ENCODE measurements at places on chromosomes 3 and 15.

- DNase-seq = no peak
These were observed 60.2 kb downstream of the CACNA1D start for GRCh38 chr3:53554559-53555067.

- no peak for DNase-seq
These were observed 43.9 kb upstream of the POLG start for GRCh38 chr15:89378296-89379151.

DNA sequence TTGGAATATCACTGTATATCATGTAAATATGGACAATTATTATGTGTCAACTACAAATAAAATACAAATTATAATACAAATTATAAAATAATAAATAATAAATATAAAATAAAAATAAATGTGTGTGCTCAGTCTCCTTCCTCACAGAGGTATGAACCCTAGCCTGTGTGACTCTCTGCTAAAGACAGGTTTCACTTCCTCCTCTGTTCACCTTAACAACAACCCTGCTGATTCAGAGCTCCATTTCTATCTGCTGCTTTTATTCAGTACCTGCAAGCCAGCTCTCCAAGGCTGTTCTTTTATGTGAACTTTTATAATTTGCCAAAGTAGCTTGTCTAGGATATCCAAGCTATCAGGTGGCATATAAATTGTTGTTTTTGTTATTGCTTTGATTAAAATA is 610.7 kb upstream of the GRM7 start:
- no peak for DNase-seq

GRCh38 chr15:74798388-74799254 is 14.0 kb upstream of the LMAN1L start:
- no peak for DNase-seq

DNA sequence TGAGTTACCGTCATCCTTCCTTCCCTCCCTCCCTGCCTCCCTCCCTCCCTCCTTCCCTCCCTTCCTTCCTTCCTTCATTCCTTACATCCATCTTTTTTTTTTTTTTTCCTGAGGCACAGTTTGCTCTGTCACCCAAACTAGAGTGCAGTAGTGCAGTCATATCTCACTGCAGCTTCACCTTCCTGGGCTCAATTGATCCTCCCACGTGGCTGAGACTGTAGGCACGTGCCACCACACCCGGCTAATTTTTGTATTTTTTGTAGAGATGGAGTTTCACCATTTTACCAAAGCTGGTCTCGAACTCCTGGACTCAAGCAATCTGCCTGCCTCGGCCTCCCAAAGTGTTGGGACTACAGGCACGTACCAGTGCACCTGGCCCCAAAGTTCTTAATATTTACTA is 25.8 kb downstream of the USP3 start:
- no peak for DNase-seq

DNA sequence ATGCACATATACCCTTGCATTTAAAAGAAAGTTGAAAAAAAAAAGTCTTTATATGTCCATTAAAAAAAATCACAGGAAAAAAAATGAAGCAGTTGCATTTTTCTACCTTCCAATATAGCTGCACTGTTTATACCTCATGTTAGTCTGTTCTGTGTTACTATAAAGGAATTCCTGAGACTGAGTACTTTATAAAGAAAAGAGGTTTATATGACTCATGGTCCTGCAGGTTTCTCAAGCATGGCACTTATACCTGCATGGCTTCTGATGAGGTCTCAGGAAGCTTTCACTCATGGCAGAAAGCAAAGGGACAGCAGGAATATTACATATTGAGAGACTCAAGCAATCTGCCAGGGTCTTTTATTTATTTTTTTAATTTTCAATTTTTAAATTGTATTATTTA is 277.2 kb upstream of the BCHE start:
- DNase-seq = no peak

DNA sequence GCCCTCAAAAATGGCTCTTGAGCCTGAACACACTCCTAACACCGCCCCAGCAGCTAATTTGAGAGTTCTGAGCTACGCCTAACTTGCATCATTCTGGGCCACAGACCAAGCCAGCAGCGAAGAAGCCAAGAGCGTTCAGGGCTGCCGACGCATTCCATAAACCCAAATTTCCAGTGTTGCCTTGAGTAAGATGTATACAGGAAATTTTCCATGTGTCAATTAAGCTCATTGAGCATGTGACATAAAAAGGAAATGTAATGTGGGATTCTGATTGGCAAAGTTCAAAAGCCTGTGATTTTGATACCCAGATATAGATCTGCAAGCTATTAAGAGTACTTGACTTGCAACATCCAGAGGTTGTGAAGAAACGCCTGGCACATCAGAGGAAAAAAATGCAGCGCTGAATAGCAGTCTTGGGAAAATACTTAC is 148.6 kb upstream of the NR2F2 start:
- DNase-seq = no peak

DNA sequence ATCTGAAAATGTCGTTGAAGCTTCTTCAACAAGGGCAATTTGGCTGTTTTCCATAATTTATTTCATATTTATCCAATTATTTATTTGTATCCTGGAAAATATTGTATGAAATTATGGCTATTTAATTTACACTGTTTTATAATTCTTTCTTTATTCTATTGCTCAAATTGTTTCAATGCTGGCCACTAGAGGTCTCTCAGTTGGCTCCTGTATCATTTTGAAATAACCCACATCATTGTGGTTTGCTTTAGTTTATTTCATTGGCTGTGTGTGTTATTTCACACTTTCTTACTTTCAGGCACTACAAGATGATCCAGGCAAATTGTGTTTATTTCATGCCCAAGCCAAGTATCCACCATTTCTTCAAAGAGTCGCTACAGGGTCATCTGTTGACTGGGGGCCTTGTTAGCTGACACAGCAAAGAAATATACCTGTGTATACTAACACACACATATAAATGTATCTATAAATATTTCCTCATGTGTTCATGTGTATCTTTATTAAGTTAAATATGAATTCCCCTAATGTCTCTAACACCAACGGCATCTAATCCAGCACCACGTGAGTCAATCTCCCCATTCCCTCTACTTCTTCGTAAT is 86.2 kb downstream of the NPAP1 start:
- peak; percentile 1 for DNase-seq

DNA sequence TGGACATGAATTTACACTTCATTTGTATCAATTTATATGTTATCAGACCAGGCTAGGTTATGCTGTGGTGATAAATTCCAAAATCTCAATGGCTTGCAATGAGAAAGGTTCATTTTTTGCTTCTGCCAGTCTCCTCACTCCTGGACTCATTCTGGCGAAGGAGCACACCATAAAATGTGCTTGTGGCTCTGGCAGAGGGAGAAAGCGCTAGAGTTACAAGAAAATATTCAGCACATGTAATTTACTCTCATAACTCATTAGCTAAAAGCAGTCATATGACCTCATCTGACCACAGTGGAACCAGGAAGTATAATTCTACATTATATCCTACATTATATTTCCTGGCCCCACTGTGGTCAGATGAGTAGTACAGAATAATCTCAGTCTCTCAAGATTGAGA is 193.8 kb downstream of the BCHE start:
- no peak for DNase-seq

- DNase-seq = no peak
These were observed 7.8 kb downstream of the DCBLD2 start for GRCh38 chr3:98893740-98894139.

GRCh38 chr15:80985981-80986380 is 3.6 kb downstream of the MESD start:
- no peak for DNase-seq

DNA sequence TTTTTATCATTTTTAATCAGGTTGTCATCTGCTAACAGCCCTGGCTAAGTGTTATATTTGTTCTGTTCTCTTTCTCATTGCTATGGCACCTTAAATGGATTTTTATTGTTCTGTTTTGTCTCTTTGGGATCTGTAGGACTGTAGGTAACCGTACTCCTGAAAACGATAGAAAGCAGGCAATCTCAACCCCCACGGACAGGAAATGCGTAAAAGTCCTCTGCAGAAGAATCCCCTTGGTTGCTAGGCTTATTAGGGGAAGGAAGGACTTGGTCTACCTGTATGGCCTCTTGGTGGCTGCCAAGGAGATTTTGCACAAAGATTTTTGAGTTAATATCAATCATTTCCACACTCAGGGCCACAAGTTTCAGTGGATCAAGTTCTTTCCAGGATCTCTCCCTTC is 571.9 kb upstream of the ZNF385D start:
- DNase-seq = no peak

GRCh38 chr3:156469456-156469855 is 85.5 kb downstream of the SSR3 start:
- no peak for DNase-seq

- no peak for DNase-seq
These were observed 2.6 kb downstream of the ITIH4 start for GRCh38 chr3:52827866-52828376.

- no peak for DNase-seq
These were observed 83.5 kb downstream of the FMN1 start for GRCh38 chr15:33111041-33111451.

- no peak for DNase-seq
These were observed 730 bp downstream of the SPRED1 start for GRCh38 chr15:38253351-38253781.

- DNase-seq = peak; percentile 90
These were observed 25.8 kb downstream of the AQP9 start for GRCh38 chr15:58163985-58164384.

GRCh38 chr3:139686624-139687023 is 8.9 kb upstream of the NMNAT3 start:
- DNase-seq = no peak

GRCh38 chr3:9800529-9800928 is 7.6 kb downstream of the ARPC4 start:
- DNase-seq = no peak

- DNase-seq = no peak
These were observed 32.0 kb downstream of the SELENOT start for GRCh38 chr3:150635076-150635475.

GRCh38 chr3:56997675-56998074 is 62.8 kb upstream of the SPATA12 start:
- no peak for DNase-seq

GRCh38 chr15:89809093-89809786 is 5.4 kb downstream of the ANPEP start:
- no peak for DNase-seq

- DNase-seq = peak; percentile 83
These were observed 330.1 kb downstream of the SOX2 start for GRCh38 chr3:182041668-182042291.

GRCh38 chr3:142858043-142858442 is 30.8 kb downstream of the PCOLCE2 start:
- peak; percentile 82 for DNase-seq

All from NCI-H1105 treated with DMSO at 0.1 percent for 48 hours (cell line).